ENCODE measurements at places on chromosomes 6 and 20.

GRCh38 chr6:38080889-38081288, 261.4 kb downstream of the ZFAND3 start:
- DNase-seq = no peak

- DNase-seq = no peak
Measured at GRCh38 chr6:8054276-8054675, 9.9 kb downstream of the BLOC1S5 start.

DNA sequence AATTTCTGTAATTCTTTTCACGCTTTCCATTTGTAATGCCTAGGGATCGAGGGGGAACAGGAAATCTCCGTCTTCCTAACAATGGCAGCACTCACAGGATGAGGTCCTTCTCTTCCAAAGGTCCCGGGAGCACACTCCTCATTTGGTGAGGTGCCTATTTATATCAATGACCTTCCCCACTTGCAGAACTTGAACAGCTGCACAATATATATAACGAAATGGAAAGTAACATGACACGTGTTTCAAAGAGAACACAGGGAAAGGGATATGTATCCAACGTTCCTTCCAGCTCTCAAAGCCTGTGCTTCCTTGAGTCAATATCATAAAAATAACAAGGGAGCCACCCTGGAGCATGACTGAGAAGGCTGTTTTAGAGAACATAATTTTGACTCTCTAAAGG, 78.6 kb upstream of the RBM24 start:
- no peak for DNase-seq

GRCh38 chr20:58621906-58622548, 29.1 kb upstream of the STX16 start:
- no peak for DNase-seq

DNA sequence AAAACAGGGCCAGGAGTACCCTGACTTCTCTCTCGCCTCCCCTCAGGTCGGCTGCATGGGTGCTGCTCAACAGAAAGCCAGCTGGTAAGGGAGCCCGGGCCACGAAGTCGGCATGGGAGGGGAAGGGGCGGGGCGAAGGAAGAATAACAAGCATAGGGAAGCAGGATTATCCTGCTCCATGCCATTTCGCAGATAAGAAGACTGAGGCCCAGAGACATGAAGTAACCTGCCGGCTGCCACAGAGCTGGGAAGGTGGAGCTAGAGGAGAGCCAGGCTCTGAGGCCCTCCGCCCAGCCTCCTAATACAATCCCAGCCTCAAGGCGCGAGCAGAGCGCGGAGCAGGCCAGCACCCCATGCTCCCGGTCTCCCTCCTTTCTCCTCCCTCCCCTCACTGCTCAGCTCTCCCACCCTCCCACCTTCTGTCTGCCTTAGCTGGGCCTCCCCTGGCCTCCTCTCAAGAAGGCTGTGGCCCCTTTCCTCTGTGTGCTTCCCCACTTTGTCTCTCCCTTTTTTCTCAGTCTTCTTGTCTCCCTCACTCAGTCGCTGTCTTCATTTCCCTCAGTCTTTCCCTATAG, 13.2 kb upstream of the HMGA1 start:
- no peak for DNase-seq

DNA sequence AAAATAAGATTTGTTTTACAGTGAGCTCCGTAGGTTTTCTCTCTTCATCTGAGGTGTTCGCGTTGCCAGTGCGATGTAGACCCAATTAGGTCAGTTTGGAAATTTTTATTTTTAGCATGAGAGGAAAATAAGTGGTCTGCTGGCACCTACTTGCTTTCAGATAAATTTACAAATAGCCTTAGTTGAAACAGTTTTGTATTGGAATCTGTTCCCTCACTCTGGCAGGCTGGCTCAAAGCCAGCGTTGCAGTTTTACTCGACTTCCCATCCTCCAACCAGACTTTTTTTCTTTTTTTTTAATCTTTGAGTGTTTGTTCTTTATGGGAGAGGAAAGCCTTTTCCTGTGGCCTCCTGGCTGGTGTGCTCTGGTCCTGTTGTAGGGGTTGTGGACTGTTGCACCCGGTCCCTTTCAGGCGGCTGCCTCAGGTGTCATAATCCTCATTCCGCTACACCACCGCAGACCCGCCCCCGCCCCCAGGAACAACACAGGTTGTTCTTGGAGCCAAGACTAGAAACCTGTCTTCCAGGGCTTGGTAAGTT, 46.7 kb downstream of the TIAM2 start:
- DNase-seq = no peak

- DNase-seq = no peak
Measured at GRCh38 chr6:19995575-19996257, 158.5 kb downstream of the ID4 start.

DNA sequence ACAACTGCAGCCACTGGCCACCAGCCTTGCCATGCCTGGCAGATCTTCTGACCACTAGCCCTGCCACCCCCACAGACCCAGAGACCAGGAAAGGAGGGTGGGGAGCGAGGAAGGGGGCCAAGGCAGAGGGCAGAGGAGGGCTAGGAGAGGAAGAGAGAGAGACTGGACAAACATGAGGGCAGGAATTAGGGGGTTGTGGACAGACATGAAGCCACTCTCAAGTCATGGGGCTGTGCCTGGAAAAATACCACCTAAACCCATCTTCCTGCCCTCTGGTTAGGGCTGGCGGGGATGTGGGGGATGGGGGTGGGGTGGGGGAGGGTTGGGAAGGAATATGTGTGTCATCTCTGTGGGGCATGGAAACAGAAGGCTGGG, 1.4 kb upstream of the SLC29A1 start:
- no peak for DNase-seq

DNA sequence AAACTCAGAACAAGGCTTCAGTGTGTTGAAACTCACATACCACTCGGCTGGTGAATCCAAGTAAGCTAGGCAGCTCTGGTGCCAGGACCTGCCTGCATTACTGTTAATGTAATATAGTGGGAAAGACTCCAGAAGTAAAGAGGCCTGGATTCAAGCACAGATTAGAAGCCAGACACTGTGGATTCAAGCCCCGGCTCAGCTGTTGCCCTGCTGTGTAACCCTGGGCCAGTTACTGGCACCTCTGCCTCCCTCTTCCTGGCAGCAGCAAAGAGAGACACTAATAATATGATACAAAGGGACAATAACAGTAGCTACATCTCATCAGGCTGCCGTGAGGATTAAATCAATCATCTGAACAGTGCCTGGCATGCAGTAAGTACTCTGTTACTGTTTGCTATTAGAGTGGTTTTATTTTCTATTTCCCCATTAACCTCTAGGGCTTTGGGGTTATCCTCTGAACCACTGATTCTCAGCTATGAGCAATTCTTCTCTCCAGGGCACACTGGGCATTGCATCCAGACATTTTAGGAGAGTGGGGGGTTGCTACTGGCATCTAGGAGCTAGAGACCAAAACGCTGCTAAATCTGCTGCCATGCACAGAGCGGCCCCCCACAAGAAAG, 92.9 kb downstream of the ZMYND8 start:
- no peak for DNase-seq

DNA sequence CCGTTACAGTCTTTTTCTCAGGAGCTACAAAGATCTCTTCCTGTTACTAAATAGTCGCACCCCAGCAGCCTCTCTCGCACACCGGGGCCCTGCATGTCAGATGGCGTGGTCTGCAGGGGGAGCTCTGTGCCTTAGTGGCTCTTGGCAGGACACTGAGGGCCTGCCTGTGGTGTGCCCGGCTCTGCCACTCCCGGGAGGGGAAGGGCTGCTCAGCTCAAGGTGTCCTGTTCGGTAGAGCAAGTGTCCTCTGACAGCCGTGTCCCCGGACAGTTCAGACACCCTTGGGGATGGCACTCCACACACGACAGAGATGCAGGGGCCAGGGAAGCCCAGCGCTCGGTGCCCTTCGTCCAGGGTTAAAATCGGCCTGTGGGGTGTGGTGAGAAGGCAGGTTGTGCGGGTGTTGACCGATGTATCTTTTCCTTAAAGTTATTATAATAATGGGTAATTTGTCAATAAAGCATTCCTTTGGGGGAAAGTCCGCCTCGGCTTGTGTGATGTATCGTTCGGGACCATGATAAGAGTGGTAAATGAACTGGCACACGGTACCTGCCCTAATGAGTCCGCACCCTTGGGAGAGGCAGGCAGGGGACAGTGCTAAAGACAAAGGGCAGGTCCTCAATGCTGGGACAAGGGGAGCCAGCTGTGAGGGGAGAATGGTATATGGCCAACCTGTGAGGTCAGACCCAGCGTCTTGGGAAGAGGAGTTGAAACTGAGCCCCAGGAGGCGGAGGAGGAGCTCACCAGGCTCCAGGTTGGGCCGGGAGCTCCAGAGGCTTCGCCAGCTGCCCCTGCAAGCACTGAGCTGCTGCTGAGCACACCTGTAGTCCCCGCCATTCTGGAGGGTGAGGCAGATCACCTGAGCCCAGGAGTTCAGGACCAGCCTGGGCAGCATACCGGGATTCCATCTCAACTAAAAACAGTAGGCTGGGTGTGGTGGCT, 3.6 kb upstream of the DNAJC5 start:
- no peak for DNase-seq

DNA sequence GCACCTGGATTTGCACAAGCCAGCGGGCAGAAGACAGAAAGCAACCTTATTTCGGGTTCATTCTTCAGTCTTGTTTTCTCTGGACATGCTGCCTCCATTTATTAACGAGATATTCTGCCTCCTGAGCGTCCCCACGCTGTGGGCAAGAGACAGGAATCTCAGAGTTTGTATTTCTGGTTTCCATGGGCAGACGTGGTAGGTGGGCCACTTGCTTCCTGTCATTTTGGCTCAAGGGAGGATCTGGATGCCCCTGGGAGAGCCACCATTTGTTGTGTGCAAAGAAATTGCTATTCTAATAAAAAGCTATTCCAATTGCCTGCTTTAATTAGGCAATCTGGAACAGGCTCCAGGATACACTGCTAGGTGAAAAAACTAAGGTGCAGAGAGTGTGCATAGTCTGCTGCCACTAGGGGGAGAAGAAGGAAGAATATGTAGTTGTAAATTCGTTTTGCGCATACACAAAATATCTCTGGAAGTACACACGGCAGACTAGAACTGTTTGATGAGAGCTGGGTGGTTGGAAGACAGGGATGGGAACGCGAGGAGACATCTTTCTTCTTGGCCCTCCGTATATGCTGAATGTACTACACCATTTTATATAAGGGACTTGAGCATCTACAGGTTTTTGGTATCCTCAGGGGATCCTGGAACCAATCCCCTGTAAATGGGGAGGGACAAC, 30.1 kb upstream of the SLC16A10 start:
- no peak for DNase-seq

DNA sequence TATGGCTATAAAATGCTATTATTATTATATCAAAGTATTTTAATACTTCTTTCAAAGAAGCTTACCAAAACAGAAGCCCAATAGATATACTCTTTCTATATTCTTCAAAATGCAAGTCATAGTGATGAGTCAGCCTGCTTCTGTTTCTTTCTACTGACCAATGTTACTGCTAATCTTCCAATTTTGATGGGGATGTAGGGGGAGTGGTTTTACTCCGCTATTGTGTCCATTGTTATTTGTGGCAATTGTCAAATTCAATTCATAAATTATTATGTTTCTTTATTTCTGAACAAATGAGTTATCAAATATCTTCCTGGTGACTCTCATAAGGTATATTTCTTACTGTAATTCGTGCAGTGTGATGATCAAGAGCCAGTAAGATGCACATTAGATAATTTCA, 221.5 kb upstream of the DEFB112 start:
- DNase-seq = no peak

DNA sequence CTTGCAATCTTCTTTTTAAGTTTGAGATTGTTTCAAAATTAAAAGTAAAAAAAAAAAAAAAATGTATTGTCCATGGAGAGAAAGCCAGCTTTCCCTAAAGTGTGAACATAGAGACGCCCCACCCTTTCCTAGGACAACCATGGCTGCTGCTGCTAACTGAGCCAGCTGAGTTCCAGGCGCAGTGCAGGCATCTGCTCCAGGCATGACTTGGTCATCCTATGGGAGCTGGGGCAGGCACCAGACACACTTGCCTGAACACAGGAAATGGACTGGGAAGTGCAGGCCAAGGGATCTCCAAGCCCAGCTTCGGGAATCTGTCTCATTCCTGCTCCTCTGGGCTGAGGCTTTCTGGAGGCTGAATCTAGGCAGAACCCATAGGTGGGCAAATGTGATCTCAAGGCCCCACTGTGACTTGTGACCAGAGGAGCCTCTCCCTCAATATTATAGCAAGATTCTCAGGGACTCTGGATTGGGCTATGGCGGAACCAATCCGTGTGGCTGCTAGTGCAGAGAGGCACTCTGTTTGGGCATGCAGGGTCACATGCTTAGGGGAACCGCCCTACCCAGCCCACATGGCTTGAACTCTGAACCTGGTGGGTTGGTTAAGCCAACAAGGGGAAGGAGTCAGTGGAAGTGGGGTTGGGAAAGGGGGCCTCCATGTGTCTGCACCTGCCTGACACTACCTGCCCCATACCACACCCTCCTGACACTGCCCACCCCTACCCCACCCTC, 138.2 kb upstream of the CST7 start:
- DNase-seq = no peak

GRCh38 chr6:41494212-41495110, 51.7 kb upstream of the FOXP4 start:
- no peak for DNase-seq

DNA sequence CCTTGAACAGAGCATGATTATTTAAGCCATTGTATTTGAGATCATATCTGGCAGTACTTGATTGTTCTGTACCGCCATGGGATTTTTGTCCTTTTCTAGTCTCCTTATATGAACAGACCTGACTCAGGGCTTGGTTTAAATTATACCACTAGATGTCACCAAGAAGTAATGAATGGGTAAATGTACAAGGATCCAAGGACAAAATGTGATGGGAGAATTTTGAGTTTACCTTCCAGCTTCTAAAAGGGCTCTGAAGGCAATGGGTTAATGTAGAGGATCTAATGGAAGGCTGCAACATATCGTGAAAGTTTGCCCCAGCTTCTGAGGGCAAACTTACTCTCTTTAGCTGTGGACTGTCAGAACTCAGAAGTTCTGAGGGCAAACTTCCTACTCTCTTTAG, 12.0 kb downstream of the RNF8 start:
- DNase-seq = no peak

GRCh38 chr20:53631909-53632662, 38.4 kb upstream of the ZNF217 start:
- DNase-seq = no peak

- no peak for DNase-seq
Measured at GRCh38 chr6:50600280-50600679, 113.0 kb upstream of the TFAP2D start.

GRCh38 chr6:90019216-90019615, 124.9 kb downstream of the GJA10 start:
- DNase-seq = no peak

DNA sequence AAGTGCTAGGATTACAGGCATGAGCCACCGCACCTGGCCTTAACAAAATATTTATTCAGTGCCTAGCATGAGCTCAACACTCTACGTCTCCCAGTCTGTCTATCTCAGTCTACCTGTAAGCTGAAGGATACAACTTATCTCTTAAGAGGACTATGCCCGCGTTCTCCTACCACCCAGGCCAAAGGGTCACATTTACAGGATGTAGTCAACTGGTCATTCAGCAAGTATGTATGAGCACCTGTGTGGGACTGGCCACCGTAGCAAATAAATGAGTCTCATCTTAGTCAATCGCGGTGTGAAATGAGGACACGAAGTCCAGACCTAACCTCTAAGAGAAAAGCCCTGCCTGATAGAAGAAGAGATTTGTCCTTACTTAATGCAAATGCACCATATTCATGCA, 49.9 kb downstream of the MUC22 start:
- no peak for DNase-seq

GRCh38 chr6:131116755-131117360, 18.4 kb upstream of the AKAP7 start:
- no peak for DNase-seq

- DNase-seq = no peak
Measured at GRCh38 chr20:50271612-50272011, 81.0 kb downstream of the CEBPB start.

Measured in memory B cell (primary cell).